ENCODE measurements at places on chromosomes 1 and 21.

GRCh38 chr1:24875991-24876506 is 54.0 kb downstream of the RUNX3 start:
- DNase-seq: no peak

DNA sequence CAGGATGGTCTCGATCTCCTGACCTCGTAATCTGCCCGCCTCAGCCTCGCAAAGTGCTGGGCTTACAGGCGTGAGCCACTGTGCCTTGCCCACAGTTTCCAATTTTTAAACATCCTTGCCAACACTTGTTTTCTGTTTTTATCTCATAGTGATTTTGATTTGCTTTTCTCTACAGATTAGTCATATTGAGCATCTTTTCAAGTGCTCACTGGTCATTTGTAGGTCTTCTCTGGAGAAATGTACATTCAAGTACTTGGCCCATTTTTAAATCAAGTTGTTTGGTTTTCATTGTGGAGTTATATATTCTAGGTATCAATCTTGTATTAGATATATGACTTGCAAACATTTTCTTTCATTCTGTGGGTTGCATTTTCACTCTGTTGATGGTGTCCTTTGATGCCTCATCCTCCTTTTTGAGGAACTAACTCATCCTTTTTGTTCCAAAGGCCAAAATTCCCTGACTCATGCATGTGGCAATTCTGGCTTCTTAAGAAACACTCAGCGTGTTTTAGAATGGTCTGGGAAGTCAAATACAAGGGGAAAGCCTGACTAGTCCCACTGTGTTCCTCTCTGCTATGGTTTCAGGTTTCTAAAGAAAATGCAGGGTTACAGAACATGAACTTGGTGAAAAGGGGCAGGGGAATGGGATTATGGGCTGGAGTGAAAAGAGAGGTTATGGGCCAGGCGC is 37.3 kb downstream of the PTAFR start:
- no peak for DNase-seq

- DNase-seq: no peak
Observed at GRCh38 chr1:178908358-178908757, 37.5 kb upstream of the ANGPTL1 start.

- no peak for DNase-seq
Observed at GRCh38 chr1:202072211-202072765, 50.4 kb upstream of the GPR37L1 start.

- DNase-seq: no peak
Observed at GRCh38 chr1:209710093-209710492, 5.4 kb downstream of the HSD11B1 start.

DNA sequence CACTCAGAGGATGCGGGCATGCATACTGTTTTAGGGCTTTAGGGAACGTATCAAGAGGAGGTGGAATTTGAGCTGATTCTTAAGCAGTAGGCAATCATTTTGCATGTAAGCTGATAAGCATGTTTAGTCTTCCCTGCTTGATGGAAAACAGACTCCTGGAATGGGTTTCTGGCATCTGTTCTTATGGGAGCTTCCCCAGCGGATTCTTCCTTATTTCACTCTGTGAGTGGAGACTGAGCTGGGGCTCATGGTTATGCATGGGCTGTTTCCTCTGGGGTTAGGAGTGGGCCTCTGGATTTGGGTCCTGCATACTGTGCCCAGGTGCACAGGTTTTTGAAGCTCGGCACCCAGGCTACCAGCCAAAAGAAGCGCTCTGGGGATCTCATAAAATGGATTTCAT is 93.4 kb downstream of the DIRAS3 start:
- no peak for DNase-seq

- DNase-seq: no peak
Observed at GRCh38 chr1:167790117-167790516, 68.3 kb downstream of the MPZL1 start.

- no peak for DNase-seq
Observed at GRCh38 chr21:44506279-44507255, 33.4 kb downstream of the KRTAP10-1 start.

DNA sequence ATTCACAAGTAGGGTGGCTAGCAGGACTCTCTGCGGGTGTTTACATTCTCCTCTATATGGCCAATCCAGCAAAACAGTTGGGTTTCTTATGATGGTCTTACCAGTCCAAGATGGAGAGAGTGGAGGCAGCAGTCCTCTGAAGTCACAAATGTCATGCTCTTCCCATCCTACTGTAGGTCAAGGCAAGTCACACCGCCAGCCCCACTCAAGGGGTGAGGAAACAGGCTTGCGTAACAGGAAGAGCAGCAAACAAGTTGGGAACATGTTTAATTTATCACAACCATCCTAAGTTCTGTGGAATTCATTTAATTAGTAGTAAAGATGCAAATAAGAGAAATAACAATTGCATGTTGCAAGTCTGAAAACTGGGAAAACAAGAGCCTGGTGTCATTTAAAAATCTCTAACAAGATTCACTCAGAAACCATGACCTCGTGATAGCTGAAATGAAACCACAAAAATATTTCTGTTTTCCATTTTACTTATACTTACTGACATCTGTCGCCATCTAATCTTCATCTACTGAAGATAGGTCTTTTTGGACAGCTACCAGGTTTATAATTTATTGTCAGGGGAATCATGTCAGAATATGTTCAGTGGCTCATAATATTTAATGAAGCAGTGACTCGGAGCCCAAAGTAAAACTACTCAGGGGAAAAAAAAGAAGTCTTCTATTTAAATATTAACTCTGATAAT is 349.1 kb upstream of the FMN2 start:
- DNase-seq: no peak

GRCh38 chr1:16012590-16013219 is 5.1 kb downstream of the HSPB7 start:
- peak; percentile 32 for DNase-seq

- no peak for DNase-seq
Observed at GRCh38 chr1:154873321-154873950, 3.4 kb upstream of the KCNN3 start.

- no peak for DNase-seq
Observed at GRCh38 chr1:153180556-153180955, 22.7 kb upstream of the LELP1 start.

GRCh38 chr1:1360506-1361169 is 2.3 kb upstream of the MXRA8 start:
- DNase-seq: no peak

DNA sequence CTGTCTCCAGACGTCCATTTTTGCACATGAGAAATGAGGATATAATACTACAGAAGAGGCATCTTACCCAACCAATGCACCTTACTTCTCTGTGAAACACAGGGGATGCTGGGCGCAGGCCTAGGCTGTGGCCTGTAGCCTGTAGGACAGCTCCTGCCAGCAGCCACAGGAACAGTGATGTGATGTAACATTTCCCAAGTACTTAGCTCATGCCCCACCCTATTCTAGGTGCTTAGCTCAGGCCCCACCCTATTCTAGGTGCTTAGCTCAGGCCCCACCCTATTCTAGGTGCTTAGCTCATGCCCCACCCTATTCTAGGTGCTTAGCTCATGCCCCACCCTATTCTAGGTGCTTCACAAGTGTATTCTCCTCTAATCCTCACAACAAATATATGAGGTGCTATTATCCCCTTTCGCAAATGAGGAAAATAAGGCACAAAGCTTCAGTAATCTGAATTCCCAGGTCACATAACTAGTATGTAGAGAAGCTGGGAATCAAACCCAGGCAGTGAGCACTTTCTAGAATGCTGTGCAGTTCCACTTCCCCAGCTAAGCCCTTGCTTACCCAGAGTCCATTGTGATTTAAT is 4.6 kb upstream of the NAXE start:
- no peak for DNase-seq

DNA sequence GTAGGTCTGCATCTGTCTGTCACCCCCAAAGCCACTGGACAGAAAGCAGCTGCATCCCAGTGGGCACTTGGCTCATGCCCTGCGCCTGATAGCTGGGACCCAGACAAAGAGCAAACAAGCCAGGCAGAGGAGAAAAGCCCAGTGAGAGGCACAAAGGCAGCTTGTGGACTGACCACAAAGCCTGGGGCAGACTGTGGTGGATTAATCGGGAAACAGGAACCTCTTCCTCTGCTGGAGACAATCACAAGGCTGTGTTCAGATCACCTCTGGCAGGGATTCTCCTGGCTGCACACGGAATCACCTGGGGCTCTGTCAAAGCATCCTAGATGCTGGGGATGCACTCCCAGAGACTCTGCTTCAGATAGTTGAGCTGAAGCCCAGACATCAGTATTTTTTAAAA is 15.2 kb upstream of the GJB5 start:
- DNase-seq: no peak

GRCh38 chr1:16334655-16335340 is 17.5 kb downstream of the FBXO42 start:
- DNase-seq: no peak

GRCh38 chr1:5794279-5794678 is 197.9 kb downstream of the NPHP4 start:
- no peak for DNase-seq

DNA sequence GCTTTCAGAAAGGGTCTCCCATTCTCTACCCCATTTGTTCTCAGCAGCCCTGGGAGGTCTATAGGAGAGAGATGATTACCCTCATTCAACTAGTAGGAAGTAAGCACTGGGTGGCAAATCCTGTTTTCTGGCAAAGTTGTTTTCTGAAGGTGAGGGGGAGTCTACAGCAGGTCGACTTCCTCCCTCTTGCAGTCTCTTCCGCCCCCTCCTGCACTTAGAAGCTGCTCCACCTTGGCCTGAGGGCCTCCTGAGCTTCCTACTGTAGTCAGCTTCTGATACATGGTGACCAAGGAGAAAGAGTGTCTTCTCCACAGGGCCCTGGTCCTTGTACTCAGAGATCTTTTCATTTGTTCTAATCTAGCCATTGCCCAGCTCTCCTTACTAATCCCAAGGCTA is 93.1 kb downstream of the RGL1 start:
- no peak for DNase-seq

DNA sequence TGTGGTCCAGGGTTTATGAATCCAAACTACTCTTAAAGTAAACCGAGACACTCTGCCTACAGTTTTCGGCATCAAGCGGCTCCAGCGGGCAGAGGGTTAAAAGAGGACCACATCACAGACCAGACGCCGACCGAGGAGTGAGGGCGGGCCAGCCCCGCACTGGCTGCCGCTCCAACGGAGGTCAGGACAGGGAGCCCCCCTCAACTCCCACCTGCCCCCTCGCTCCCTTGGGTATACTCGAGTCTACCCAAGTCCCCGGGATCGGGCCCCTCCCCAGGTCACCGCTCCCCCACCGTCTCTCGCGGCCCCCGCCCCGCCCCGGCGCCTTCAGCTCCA is 312 bp downstream of the ARNT start:
- DNase-seq: no peak

- DNase-seq: no peak
Observed at GRCh38 chr1:63475761-63476160, 47.3 kb downstream of the ITGB3BP start.

GRCh38 chr1:18811733-18812452 is 47.6 kb downstream of the TAS1R2 start:
- DNase-seq: no peak

Measured in activated CD8-positive, alpha-beta memory T cell treated with anti-CD3 and anti-CD28 coated beads, Interleukin-2, amount 50 U/mL, for 4 hours (primary cell).